Right forelimb (tissue), 1 donor: ENCODE measurements at places on chromosomes 13 and 19.

- DNase-seq, result peak; percentile 56
Observed at GRCh38 chr19:531753-532560, at the start of gene CDC34. CDC34 (plus strand) TSS chr19:531760; CDS start chr19:531932, 172 bp downstream.

- DNase-seq, result no peak
Observed at GRCh38 chr13:38338089-38338488, 11.6 kb upstream of the UFM1 start.

GRCh38 chr13:94595001-94595949 is 677 bp downstream of the TGDS start:
- no peak for DNase-seq

DNA sequence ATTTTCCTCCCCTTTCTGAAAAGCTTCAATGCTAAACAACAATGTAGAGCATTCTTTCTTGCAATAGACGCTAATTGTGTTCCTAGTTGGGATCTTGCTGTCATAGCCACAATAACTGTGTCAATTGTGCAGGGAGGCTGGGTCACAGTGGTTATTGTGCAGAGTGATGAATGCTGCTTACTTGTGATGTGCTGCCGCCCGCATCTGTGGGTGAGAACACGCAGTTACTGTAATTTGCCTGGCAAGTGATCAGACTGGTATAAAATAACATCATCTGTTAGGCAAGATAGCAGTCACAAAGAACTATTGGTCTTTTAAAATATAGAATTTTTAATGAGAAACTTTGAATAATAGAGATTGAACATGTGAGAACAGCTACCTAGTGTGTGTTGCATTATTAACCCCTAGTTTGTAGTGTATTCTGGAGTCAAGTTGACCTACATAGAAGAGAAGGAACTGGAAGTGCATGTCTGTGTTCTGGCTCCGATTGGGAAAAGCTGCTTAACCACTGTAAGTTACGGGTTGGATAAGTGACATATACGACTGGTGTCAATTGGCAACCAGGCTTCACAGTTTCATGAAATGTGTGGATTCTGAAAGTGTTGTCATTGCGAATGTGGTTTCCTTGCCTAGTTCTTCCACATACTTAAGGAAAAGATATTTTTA is 43.6 kb downstream of the SLAIN1 start:
- DNase-seq, result no peak

DNA sequence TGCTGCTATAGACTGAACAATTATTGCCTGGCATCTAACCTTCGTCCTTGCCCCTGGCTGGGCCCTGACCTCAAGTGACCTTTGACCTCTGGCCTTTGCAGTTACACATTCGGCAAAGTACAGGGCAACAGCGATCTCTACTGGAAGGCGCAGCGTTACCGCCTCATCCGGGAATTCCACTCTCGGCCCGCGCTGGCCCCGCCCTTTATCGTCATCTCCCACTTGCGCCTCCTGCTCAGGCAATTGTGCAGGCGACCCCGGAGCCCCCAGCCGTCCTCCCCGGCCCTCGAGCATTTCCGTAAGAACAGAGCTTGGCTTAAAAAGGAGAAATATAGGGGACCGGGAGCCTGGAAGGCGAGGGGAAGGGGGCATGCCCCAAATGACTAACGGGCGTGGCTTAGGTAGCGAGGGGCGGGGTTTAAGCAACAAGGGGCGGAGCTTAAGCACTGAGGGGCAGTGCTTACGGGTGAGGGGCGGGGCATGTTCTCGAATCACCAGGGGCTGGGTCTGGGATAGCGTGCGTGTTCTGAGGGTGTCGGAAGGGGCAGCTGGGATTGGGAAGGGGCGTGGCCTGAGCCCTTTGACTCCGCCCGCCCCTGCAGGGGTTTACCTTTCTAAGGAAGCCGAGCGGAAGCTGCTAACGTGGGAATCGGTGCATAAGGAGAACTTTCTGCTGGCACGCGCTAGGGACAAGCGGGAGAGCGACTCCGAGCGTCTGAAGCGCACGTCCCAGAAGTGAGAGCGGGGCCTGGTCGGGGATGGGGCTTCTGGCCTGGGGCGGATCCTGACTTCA is 52.7 kb downstream of the TRPM4 start:
- peak; percentile 73 for DNase-seq

DNA sequence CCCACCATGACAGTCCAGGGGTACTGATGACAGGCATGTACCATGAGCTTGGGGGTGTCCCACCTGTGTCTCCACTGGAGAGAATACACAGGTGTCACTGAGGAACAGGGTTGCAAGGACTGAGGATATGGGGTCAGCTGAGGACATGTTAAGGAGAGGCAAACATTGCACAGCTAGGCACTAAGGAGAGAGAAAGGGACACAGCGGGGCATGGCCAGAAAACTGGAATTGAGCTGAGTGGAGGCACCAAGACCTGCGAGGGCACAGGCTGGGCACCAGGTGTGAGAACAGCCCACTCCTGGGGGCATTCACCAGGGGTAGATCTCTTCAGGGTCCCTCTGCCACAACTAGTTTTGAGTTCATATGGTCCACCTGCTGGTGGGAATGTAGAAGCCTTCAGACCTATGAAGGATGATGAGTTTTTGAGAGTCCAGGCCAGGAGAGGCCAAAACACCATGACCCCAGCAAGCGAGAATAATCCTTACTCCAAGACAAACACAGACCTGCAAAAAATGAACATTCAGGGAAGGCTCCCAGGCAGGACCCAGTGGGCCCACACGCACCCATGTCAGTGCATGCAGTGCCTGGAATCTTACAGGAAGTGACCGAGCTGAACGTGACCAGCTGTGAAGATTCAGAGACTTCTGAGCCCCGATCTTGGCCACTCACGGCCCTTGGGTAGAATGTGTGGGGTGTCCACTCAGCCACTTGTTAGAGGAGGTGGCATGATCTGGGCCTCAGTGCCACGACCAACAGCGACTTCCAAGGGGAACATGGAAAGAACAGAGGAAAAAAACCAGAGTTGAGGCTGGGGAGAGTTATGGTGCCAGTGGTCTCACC is 1.4 kb upstream of the ZNF584 start:
- DNase-seq, result no peak

GRCh38 chr19:7106711-7107657 is 37.5 kb downstream of the ZNF557 start:
- DNase-seq, result no peak

- peak; percentile 95 for DNase-seq
Observed at GRCh38 chr19:48169939-48170803, at the start of the genes LIG1 and ZSWIM9. LIG1 (minus strand) TSS chr19:48170344; CDS start chr19:48165566, 4,778 bp downstream. ZSWIM9 (plus strand) TSS chr19:48170680; CDS start chr19:48171803, 1,123 bp downstream.

- no peak for DNase-seq
Observed at GRCh38 chr13:29648760-29649159, 53.3 kb upstream of the SLC7A1 start.

GRCh38 chr19:18904334-18905057 is 8.5 kb upstream of the CERS1 start:
- no peak for DNase-seq

- DNase-seq, result peak; percentile 61
Observed at GRCh38 chr19:35718345-35719041, 690 bp downstream of the KMT2B start.

DNA sequence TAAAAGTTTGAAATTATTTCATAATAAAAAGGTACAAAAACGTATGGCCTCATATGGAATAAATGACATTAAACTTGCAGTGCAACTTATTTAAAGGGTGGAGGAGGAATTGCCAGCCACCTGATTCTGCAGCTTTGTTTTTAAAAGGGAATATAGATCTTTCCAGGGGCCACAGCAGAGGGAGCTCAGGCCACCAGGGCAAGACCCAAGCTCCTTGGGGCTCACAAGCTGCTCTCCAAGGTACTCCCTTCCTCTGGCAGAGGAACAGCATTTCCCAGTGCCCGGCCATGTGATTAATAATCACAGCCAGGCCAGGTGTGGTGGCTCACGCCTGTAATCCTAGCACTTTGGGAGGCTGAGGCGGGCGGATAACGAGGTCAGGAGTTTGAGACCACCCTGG is 6.2 kb downstream of the ACOD1 start:
- no peak for DNase-seq

GRCh38 chr13:98237331-98237730 is 60.3 kb upstream of the RNF113B start:
- DNase-seq, result no peak

- DNase-seq, result no peak
Observed at GRCh38 chr13:60619461-60619860, 222.4 kb downstream of the TDRD3 start.

GRCh38 chr13:95505986-95506385 is 46.5 kb upstream of the CLDN10 start:
- DNase-seq, result no peak

DNA sequence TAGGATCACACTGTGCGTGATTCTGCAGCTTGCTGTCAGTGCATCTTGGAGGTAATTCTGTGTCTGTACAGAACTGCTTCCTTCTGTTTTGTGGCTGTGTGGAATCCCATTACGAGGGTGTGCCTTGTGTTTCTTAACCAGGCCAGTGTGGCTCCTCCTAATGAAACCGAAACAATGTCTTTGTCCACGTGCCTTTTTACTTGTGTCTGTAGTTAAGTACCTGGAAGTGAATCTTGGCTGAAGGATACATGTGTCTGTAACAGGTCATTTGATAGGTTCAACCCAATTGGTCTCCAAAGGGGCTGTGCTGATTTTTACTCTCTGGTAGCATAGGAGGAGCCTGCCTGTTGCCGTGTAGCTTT is 13.1 kb downstream of the NOP53 start:
- no peak for DNase-seq

GRCh38 chr19:6988257-6988656 is 33.0 kb downstream of the MBD3L2B start:
- no peak for DNase-seq

GRCh38 chr13:27310946-27311345 is 40.3 kb downstream of the RASL11A start:
- DNase-seq, result no peak

GRCh38 chr13:43376596-43376995 is 353.2 kb downstream of the DNAJC15 start:
- DNase-seq, result no peak

- no peak for DNase-seq
Observed at GRCh38 chr13:109151255-109151654, 521.8 kb downstream of the MYO16 start.
